Fibroblast of mammary gland (primary cell): ENCODE measurements at places on chromosomes 7 and 10.

GRCh38 chr7:67821116-67821515 is 824.5 kb downstream of the TYW1 start:
- DNase-seq: peak; percentile 92

- peak; percentile 55 for DNase-seq
These were observed 71.9 kb downstream of the WIPF3 start for GRCh38 chr7:29878081-29878688.

- DNase-seq: no peak
These were observed 16.9 kb upstream of the TAX1BP1 start for GRCh38 chr7:27723085-27723484.

DNA sequence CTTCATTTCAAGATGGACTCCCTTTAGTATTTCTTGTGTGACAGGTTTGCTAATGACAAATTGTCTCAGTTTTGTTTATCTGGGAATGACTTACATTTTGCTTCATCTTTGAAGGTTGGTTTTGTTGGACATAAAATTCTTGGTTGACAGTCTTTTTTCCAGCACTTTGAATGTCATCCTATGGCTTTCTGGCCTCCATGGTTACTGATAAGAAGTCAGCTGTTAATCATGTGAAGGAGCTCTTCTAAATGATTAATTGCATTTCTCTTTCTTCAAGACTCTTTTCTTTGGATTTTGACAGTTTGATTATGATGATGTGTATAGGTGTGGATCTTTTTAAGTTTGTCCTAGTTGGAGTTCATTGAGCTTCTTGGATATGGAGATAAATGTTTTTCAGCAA is 26.9 kb upstream of the HHEX start:
- no peak for DNase-seq

- DNase-seq: no peak
These were observed 130.4 kb downstream of the MAD1L1 start for GRCh38 chr7:2102375-2102723.

DNA sequence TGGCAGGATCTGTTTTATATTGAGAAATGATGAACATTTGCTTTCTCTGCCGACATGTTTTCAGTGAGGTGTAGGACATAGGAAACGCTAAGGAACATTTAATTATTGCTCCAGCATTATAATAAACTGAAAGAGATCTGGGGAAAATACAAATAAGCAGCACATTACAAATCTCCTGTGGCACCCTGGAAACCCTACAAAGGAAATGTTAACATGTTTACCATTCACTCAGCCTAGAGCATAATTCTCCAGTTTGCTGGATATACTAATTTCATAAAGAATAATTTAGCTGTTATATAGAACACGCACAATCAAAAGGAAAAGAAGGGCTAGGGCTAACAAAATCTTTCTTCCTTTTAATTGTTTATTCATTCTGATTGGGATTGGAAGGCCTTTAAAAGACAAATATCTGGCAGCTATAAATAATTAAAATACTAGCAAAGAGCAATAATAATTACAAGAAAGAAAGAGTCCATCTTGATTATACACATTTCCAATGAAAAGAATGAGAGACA is 299.4 kb downstream of the CRPPA start:
- DNase-seq: no peak

GRCh38 chr10:71392791-71393781 is 3.6 kb upstream of the CDH23 start:
- no peak for DNase-seq

- DNase-seq: peak; percentile 67
These were observed 2.0 kb downstream of the IFRD1 start for GRCh38 chr7:112452102-112452888.

- DNase-seq: no peak
These were observed at the start of gene NMT2 for GRCh38 chr10:15168291-15168785. Gene NMT2 (minus strand): TSS chr10:15168693. CDS start chr10:15168612, 81 bp downstream.

DNA sequence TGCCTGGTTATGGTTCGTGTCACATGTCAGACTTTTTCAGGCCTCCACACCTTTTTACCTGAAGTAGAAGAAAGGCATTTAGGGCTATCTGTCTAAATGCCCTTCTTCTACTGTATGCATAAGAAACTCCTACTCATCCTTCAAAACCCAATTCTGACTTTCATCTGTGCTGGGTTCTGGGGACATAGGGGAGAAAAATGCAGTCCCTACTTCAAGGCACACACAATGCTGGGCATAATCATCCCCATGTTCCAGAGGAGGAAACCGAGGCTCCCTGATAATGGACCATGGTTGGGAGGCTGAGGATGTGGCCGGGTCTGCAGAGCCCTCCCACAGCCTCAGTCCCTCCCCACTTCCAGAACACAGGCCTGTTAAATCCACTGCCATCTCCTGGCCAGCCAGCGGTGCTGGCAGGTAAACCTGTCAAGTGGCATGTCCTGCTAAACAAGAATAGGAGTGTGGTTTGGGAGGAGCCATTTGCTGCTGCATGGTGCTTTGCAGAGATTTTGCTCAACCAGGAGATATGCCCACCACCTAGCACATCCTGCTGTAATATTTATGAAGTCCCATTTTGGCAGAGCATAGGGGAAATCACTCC is 32.0 kb downstream of the GRID1 start:
- no peak for DNase-seq

GRCh38 chr10:74103560-74104258 is 46.9 kb downstream of the AP3M1 start:
- peak; percentile 38 for DNase-seq

DNA sequence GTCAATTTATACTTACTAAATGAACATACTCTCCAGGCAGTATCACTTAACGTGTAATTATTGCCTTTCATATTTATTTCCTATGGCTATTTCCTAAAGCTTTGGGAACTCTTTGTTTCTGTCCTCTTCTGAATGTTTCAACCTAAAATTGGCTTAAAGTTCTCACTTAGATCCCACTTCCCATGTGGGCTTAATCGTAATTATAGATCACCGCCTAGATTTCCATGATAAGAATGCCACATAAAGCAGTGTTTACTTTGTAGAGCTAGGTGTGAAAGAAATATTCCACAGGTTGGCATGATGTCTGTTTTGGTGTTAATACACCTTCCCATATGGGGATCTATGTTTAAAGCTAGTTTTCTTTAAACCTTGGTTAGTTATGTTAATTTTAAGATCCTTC is 1.5 kb downstream of the HDAC9 start:
- DNase-seq: no peak

DNA sequence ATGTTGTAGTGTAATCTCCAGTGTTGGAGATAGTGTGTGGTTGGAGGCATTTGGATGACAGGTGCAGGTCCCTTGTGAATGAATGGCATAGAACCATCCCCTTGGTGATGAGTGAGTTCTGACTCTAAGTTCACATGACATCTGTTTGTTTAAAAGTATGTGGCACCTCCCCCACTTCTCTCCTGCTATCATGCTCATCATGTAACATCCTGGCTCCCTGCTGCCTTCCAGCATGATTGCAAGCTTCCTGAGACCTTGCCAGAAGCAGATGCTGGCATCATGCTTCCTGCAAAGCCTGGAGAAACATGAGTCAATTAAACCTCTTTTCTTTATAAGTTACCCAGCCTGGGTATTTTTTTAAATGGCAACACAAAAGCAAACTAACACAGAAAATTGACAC is 499.0 kb upstream of the SEMA3D start:
- peak; percentile 50 for DNase-seq

DNA sequence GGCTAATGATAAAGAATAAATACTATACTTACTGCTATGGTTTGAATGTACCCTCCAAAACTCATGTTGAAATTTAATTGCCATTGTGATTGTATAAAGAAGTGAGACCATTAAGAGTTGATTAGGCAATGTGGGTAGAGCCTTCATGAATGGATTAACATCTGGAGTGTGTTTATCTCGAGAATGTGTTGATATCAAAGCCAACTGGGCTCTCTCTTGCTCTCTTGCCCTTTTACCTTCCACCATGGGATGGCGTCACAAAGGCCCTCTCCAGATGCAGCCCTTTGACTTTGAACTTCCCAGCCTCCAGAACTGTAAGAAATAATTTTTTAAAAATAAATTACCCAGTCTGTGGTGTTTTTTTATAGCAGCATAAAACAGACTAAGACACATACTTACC is 50.1 kb upstream of the GHITM start:
- no peak for DNase-seq

DNA sequence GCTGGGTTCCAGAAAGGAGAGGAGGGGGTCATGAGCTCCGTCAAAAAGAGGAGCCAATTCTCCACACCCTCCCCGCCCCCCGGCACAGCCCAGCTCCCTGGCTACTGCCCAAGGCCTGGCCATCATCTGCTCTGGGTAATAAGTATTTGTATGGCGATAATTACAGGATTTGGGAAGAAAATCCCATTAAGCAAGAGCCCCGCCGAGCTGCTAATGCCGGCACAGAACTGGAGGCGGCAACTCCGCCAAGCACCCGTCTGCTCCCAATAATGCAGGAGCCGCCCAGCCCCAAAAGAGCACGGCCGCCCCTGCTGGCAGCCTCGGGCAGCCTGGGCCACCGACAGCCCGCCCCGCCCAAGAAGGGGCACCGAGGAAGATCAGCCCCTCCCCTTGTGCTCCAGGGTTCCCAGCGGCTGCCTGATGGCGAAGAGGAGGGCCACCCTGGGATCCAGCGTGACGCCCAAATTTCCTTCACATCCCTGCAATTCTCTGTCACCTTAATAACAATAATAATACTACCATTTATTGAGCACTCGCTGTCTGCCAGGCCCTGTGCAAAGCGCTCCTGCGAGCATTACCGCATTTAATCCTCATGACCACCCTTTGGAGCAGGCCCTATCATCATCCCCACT is 5.9 kb downstream of the SLIT1 start:
- DNase-seq: no peak

DNA sequence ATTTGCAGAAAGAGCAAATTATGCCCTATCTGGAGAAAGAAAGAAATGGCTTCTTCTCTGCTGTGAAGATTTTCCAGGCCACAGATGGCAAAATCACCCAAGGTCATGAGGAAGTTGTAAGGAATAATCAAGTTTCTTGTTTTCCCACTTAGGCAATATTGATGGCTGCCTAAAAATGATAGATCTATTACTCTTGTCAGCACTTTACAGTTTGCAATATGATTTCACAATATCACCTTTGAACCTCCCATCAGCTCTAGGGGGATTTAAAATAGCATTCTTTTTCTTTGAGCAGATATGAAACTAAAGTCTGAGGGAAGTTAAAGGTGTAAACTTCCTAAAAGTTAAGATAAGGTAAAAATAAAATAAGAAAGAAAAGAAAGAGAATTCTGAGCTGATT is 6.7 kb downstream of the NPSR1 start:
- no peak for DNase-seq

DNA sequence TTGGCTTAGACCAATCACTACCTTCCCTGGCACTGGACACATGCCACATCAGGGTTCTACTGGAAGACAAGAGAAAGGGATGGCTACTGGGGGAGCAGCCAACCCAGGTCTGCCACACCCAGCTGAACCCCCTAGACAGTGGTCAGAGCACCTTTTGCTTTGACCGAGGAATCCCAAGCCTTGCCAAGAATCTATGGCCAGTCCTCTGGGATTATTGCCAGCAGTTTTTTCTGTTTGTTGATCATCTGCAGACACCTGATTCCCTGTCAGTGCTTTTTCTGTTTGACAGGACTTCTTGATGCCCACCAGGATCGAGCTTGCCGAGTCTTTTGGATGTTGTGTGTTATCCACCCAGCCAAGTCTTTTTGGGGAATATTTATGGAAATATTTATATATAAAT is 476.2 kb upstream of the GALNT17 start:
- DNase-seq: no peak

DNA sequence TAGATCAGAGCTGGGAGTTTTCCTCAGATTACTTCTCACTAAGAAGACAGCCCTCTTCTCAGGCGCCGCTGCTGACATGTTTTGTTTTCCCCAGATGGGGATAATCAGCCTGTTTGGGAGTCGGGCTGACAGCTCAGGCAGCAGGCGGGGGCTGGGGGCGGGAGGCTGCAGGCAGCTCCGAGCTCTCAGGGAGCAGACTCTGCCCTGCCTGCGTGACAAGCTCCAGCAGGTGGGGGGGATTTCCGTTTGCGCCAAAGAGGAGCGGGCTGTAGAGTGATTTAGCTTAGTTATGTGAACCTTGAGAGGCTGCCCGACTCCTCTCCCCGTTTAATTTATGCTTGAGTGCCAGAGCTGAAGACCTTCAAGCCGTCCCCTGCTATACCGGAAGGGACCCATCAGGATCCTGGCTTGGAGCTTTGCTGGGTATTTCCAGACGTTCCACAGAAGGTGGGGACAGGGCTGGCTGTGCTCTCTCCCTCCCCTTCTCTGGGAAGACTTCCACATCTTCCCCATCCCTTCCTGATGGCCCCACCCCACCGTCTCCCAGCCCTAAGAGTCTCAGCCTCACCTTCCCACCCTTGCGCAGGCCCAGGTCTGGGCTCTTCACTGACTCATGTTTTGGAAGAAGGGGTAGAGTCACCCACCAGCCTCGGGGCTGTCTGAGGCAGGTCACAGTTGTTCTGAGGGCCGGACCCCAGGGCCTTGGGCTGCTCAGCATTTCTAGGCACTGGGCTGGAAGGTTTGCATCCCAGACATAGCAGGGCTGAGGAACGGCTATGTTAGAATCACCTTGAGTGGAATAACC is 24.7 kb upstream of the ADCYAP1R1 start:
- DNase-seq: peak; percentile 10

DNA sequence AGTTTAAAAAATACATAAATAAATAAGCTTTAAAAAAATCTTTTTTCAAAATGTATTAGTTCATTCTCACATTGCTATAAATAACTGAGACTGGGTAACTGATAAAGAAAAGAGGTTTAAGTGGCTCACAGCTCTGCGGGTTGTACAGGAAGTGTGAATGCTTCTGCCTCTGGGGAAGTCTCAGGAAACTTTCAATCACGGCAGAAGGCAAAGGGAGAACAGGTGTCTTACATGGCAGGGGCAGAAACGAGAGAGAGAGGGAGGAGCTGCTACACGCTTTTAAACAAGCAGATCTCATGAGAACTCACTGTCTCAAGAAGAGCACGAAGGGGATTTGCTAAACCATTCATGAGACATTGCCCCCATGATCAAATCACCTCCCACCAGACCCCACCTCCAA is 114.6 kb downstream of the DNAJC1 start:
- no peak for DNase-seq

GRCh38 chr7:149007146-149007545 is 21.2 kb downstream of the PDIA4 start:
- no peak for DNase-seq

GRCh38 chr10:26715137-26715487 is 17.6 kb downstream of the PDSS1 start:
- DNase-seq: no peak

GRCh38 chr7:86955895-86956503 is 103.5 kb downstream of the ELAPOR2 start:
- no peak for DNase-seq

- DNase-seq: no peak
These were observed 60.8 kb upstream of the OIT3 start for GRCh38 chr10:72832701-72833100.
